ENCODE measurements at places on chromosomes 5 and 9.

- H3K4me3 ChIP-seq = no peak overlapping the region
- H3K27ac ChIP-seq = no peak overlapping the region
- H3K27me3 ChIP-seq = no peaks in the 10 kb centered on the region
- H3K36me3 ChIP-seq = no peaks in the 10 kb centered on the region
- no peaks in the 10 kb centered on the region for H3K4me1 ChIP-seq
Measured at GRCh38 chr9:81574405-81574804, 114.9 kb downstream of the TLE1 start.

DNA sequence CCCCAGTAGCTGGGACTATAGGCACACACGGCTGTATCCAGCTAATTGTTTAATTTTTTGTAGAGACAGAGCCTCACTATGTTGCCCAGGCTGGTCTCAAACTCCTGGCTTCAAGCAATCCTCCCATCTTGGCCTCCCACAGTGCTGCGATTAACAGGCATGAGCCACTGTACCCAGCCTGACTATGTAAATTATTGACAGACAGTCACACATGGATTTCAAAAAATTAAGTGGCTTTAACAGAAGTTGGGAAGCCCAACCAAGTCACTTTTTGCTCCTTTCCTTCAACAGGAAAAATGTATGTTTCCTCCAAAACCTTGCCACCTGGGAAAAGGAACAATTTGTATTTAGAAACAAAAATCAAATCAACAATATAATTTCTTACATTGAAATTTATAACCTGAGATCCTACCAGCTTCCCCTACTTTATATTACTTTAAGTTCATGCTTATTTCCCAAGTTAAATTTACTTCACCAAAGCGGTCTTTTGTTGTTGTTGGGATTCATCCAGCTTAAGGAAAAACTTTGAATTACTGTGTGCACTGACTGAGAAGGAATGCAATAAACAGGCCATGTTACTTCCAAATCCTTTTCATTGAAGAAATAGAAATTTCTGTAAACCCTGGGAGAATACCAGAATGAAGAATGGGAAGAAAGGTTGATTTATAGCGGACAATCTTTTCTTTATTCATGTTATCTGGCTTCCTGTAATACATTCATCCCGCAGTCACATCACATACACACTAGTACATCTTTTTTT lies 8.6 kb downstream of the PCA3 start:
- H3K27ac ChIP-seq = no peak overlapping the region
- no peaks in the 10 kb centered on the region for H3K27me3 ChIP-seq
- no peak for DNase-seq

- H3K4me1 ChIP-seq = no peaks in the 10 kb centered on the region
- peaks cover 5% of the 10 kb centered on the region for H3K27me3 ChIP-seq
- no peak overlapping the region for H3K4me3 ChIP-seq
- H3K36me3 ChIP-seq = no peaks in the 10 kb centered on the region
- no peak overlapping the region for H3K27ac ChIP-seq
- no peak for DNase-seq
Measured at GRCh38 chr5:148811756-148812155, 14.7 kb upstream of the ADRB2 start.

GRCh38 chr5:167819406-167819805 lies 472.0 kb upstream of the WWC1 start:
- no peak for DNase-seq
- no peaks in the 10 kb centered on the region for H3K36me3 ChIP-seq
- no peaks in the 10 kb centered on the region for H3K4me1 ChIP-seq
- no peak overlapping the region for H3K27ac ChIP-seq

GRCh38 chr5:96881511-96882115 lies 5.3 kb downstream of the ERAP2 start:
- H3K27ac ChIP-seq = peak overlapping the region; percentile 64
- H3K27me3 ChIP-seq = no peaks in the 10 kb centered on the region
- no peak overlapping the region for H3K4me3 ChIP-seq
- peak; percentile 73 for DNase-seq
- peaks cover 13% of the 10 kb centered on the region for H3K4me1 ChIP-seq

GRCh38 chr9:126806336-126806735 lies 1.5 kb downstream of the ZBTB43 start:
- H3K27me3 ChIP-seq = no peaks in the 10 kb centered on the region
- H3K4me1 ChIP-seq = peaks cover 13% of the 10 kb centered on the region
- no peak for DNase-seq
- H3K36me3 ChIP-seq = peaks cover 4% of the 10 kb centered on the region

GRCh38 chr9:100058699-100059579 lies 39.9 kb downstream of the ERP44 start:
- no peaks in the 10 kb centered on the region for H3K27me3 ChIP-seq
- H3K27ac ChIP-seq = no peak overlapping the region
- peaks cover 14% of the 10 kb centered on the region for H3K36me3 ChIP-seq
- H3K4me1 ChIP-seq = peaks cover 3% of the 10 kb centered on the region

DNA sequence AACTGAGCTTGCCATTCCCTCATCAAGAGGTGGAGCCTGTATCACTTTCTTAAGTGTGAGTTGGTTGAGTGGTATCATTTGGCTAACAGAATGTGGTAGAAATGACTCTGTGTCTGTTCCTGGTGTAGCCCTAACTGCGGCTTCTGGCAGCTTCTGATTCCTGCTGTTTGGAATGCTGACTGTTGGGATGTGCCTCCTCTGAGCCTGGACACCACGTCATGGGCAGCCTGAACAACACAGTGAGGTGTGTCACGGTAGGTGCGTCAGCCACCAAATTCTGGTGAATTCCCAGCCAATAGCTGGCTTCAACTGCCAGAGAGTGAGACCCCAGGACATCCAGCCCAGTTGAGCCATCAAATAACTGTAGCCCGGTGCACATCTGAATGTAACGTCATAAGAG lies 6.1 kb upstream of the C9orf152 start:
- H3K27me3 ChIP-seq = no peaks in the 10 kb centered on the region
- DNase-seq = peak; percentile 34
- H3K4me1 ChIP-seq = peaks cover 23% of the 10 kb centered on the region
- no peaks in the 10 kb centered on the region for H3K36me3 ChIP-seq

- H3K4me3 ChIP-seq = no peak overlapping the region
- no peak overlapping the region for H3K27ac ChIP-seq
- H3K4me1 ChIP-seq = no peaks in the 10 kb centered on the region
- no peaks in the 10 kb centered on the region for H3K27me3 ChIP-seq
- H3K36me3 ChIP-seq = no peaks in the 10 kb centered on the region
Measured at GRCh38 chr5:106269252-106269843, 1401.4 kb downstream of the EFNA5 start.

GRCh38 chr9:133683586-133684120 lies 47.5 kb downstream of the DBH start:
- peak overlapping the region; percentile 36 for H3K27ac ChIP-seq
- no peak overlapping the region for H3K4me3 ChIP-seq
- DNase-seq = no peak
- H3K4me1 ChIP-seq = no peaks in the 10 kb centered on the region
- H3K27me3 ChIP-seq = peaks cover 2% of the 10 kb centered on the region

DNA sequence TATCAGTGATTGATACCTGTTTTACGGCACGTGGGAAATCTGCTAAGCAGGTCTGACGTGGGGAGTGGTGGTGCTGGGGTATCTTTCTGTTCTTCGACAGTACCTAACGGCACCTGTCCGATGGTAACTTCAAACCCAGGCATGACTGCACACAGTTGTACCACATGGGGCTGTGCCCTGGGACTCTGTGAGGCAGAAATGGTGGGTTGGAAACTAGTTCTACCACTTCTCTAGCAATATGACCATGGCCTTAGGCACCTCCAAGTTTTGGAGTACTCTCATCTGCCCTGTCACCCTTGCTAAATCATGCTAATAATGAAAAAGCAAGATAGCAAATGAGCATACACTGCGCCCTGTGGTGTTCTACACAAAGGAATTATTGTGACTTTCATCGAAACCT lies 30.9 kb downstream of the EPB41L4B start:
- no peak overlapping the region for H3K27ac ChIP-seq
- H3K27me3 ChIP-seq = no peaks in the 10 kb centered on the region
- DNase-seq = no peak
- no peak overlapping the region for H3K4me3 ChIP-seq

- no peak overlapping the region for H3K4me3 ChIP-seq
- H3K27me3 ChIP-seq = no peaks in the 10 kb centered on the region
- H3K36me3 ChIP-seq = no peaks in the 10 kb centered on the region
- H3K4me1 ChIP-seq = no peaks in the 10 kb centered on the region
- H3K27ac ChIP-seq = no peak overlapping the region
Measured at GRCh38 chr5:109612278-109612905, 77.3 kb upstream of the MAN2A1 start.

DNA sequence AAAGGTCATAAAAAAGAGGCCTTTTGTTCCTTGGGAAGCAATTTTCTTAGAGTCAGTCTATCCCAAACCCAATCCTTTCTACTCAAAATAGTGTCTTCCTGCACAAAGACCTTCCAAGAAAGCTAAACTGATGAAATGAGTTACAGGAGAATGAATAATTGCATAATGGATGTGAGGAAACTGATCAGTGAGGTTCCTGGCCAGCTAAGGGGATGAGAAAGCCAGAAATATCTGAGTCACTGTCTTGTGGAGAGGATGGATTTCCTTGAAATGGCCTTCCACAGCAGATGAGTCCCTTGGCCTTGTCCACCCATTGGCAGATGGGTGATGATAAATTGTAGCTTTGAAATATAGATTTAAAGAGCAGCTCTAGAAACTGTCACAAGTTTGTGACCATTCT lies 756.1 kb downstream of the DNAH5 start:
- H3K4me3 ChIP-seq = no peak overlapping the region
- H3K4me1 ChIP-seq = no peaks in the 10 kb centered on the region
- DNase-seq = no peak
- no peaks in the 10 kb centered on the region for H3K36me3 ChIP-seq
- no peaks in the 10 kb centered on the region for H3K27me3 ChIP-seq

DNA sequence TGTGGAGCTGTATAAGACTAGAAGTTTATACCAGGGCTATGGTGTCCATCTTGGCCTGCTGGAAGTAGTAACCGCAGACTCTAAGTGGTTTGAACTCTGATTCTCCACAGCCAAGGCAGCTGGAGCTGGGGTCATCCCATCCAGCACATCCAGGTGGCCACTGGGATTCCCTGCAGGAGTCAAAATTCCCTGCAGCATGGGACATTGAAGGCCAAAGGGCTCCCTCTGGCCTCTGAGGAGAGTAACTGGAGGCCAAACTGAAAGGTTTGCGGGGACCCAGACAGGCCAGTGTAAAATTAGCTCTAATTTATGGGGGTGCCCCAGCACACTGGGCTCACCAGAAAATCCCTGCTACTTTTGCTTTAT lies 12.2 kb upstream of the PRXL2C start:
- no peak for DNase-seq
- H3K27me3 ChIP-seq = no peaks in the 10 kb centered on the region
- no peak overlapping the region for H3K27ac ChIP-seq
- no peaks in the 10 kb centered on the region for H3K36me3 ChIP-seq
- H3K4me3 ChIP-seq = no peak overlapping the region

GRCh38 chr9:135442075-135442474 lies 37.5 kb upstream of the PPP1R26 start:
- no peak overlapping the region for H3K27ac ChIP-seq
- no peaks in the 10 kb centered on the region for H3K27me3 ChIP-seq
- H3K4me3 ChIP-seq = no peak overlapping the region
- no peak for DNase-seq
- H3K36me3 ChIP-seq = no peaks in the 10 kb centered on the region

GRCh38 chr9:79026316-79026715 lies 545.4 kb upstream of the TLE4 start:
- no peaks in the 10 kb centered on the region for H3K27me3 ChIP-seq
- H3K4me3 ChIP-seq = no peak overlapping the region
- DNase-seq = no peak
- H3K4me1 ChIP-seq = no peaks in the 10 kb centered on the region
- H3K27ac ChIP-seq = no peak overlapping the region

DNA sequence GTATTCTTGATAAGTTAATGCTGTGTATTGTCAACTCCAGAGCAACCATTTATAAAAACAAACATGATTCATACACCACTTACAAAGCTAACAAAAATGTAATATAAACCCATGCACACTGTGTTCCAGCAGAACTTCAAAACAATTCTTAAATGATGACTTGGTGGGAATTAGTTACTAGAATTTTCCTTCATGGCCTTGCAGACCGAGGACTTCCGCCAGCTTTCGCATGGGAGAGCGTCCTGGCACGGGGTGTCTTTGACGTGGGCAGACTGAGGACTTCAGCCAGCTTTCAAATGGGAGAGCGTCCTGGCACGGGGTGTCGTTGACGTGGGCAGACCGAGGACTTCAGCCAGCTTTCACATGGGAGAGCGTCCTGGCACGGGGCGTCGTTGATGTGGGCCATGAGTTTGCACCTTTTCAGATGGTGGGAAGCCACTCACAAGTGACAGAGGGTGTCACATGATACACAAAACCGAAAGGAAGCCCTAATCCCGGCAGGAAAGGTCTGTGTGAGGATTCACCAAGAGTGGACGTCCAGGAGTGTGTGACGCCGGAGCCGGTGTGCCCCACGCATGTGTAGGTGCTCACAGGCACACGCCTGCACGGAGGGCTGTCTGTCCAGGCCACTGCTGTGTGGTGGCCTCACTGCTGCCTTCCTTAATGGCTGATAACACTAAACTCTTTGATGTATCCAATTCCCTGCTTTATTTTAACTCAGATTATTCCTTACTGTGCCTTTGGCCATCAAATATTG lies 211.3 kb upstream of the IRX4 start:
- DNase-seq = no peak
- H3K27me3 ChIP-seq = no peaks in the 10 kb centered on the region
- no peaks in the 10 kb centered on the region for H3K4me1 ChIP-seq
- H3K27ac ChIP-seq = no peak overlapping the region
- no peak overlapping the region for H3K4me3 ChIP-seq

- H3K27me3 ChIP-seq = peaks cover 7% of the 10 kb centered on the region
- H3K4me1 ChIP-seq = no peaks in the 10 kb centered on the region
- H3K27ac ChIP-seq = no peak overlapping the region
- H3K4me3 ChIP-seq = no peak overlapping the region
Measured at GRCh38 chr9:21689854-21690253, 112.6 kb upstream of the MTAP start.

DNA sequence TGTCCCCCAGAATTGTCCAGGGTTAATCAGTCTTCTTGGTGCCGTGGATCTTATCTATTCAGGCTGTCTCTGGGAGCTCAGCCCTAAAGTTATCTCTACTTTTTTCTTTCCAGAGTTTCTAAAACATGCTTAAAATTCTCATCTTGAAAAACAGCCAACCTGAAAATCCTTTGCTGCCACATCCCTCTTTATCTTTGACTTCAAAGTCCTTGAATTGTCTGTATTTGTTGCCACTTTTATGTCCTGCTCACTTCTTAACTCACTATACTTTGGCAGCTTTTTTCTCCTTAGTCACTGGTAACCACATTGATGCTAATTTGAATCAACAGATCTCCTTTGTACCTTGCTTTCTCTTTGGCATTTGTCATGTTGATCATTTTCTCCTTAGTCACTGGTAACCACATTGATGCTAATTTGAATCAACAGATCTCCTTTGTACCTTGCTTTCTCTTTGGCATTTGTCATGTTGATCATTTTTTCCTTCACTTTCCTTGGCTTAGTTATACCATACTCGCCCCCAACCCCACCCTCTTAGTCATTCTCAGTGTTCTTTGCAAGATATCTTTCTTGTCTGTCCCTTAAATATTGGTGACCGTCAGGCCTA lies 8.5 kb downstream of the DMXL1 start:
- no peak overlapping the region for H3K27ac ChIP-seq
- no peaks in the 10 kb centered on the region for H3K36me3 ChIP-seq
- H3K4me3 ChIP-seq = no peak overlapping the region

- H3K4me3 ChIP-seq = no peak overlapping the region
- H3K27ac ChIP-seq = no peak overlapping the region
- H3K4me1 ChIP-seq = no peaks in the 10 kb centered on the region
- DNase-seq = peak; percentile 10
- H3K36me3 ChIP-seq = no peaks in the 10 kb centered on the region
Measured at GRCh38 chr5:36724467-36725332, 118.3 kb downstream of the SLC1A3 start.

GRCh38 chr5:54282876-54283275 lies 27.5 kb downstream of the ARL15 start:
- DNase-seq = no peak
- H3K27ac ChIP-seq = peak overlapping the region; percentile 92
- peaks cover 3% of the 10 kb centered on the region for H3K36me3 ChIP-seq

GRCh38 chr5:1836176-1836890 lies 35.1 kb downstream of the NDUFS6 start:
- H3K27me3 ChIP-seq = peaks cover 74% of the 10 kb centered on the region
- no peak overlapping the region for H3K4me3 ChIP-seq
- H3K4me1 ChIP-seq = no peaks in the 10 kb centered on the region
- H3K36me3 ChIP-seq = no peaks in the 10 kb centered on the region
